ENCODE measurements at places on chromosomes 2 and 18.

GRCh38 chr18:69022426-69022825 lies 224.5 kb downstream of the CCDC102B start:
- no peak for DNase-seq

DNA sequence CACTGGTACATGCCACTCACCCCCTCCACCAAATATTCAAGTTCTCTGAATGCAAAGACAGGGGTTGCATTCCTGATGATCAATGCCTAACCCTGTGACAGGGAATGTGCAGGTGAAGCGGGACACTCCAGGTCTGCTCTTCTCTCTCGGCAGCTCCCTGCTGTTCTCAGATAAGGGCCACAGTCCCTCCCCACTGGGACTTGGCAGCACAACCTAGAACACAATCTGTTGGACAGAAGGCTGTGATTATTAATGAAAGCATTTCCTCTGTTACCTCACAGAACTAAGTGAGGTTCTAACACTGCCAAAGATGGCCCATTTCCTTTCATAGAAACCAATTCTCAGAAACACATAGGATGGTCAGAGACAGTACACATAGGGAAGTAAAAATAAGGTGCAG lies 42.7 kb downstream of the VSNL1 start:
- no peak for DNase-seq

DNA sequence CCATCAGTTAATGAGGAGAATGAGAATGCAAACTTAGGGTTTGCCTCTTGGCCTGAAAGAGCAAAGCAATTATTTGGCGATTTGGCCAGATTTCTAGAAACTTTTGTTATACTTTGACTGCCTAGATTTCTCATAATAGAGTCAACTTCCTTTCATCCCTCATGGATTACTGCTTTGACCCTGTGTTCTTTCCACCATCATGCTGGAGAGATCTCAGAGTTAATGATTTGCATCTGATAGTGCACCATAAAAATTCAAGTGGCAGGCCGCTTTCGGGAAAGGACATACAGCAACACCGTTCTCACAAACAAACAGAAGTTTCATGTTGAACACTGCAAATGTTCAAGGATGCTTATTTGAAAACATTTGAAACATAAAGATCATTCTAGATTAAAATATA lies 143.7 kb upstream of the ZFP36L2 start:
- no peak for DNase-seq

- no peak for DNase-seq
These were observed 25.9 kb upstream of the RESP18 start for GRCh38 chr2:219358170-219359075.

All from stimulated activated naive CD4-positive, alpha-beta T cell (primary cell).